Vagina (tissue), 2 donors: ENCODE measurements at places on chromosomes 7 and 10. TPM values are rescaled to one million over a fixed set of nuclear protein-coding genes. Genes with fewer than 3 reads are reported as not detected.

GRCh38 chr7:151756076-151756731, 120.7 kb downstream of the PRKAG2 start:
- DNase-seq, result no peak

DNA sequence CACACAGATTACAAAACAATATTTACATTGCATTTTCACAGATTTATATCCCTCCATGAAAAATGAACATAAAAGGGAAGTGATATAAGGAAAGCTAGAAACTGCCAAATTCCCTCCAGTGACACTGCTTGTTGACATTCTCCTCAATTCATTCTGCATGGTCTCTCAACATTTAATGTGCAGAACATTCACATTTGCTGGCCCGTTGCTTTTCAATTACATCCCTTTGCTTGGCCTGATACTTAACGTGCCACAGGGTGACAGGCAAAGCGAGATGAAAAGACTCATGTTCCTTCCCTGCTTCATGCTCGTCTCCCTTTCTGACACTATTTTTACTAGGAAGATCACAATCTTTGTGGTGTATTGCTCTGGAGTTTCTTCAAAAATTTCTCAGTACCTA, 1019.7 kb upstream of the LRRN3 start:
- no peak for DNase-seq

DNA sequence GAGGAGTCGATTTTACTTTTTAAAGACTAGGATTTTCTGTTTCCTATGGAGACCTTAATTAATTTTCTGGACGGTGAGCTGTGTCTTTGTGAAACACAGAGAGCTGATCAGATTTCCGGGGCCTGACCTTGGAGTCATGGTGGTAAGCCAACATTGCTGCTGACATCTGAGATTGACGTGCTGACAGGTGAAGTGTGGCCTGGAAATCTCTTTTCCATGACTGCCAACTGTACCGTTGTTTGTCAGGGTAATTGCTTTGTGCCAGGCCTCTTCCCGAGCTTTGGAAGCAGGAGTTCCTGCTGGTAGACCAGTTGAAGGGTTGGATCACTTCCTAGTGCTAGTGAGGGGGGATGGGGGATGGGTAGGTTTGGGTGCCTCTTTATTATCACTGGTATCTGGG, 71.2 kb downstream of the ADRA2A start:
- no peak for DNase-seq

- peak; percentile 90 for DNase-seq
These were observed 168.6 kb upstream of the ZMIZ1 start for GRCh38 chr10:78899996-78900714.

GNGT1 gene
- not detected for total RNA-seq

VAX1 gene
- not detected for total RNA-seq

DNA sequence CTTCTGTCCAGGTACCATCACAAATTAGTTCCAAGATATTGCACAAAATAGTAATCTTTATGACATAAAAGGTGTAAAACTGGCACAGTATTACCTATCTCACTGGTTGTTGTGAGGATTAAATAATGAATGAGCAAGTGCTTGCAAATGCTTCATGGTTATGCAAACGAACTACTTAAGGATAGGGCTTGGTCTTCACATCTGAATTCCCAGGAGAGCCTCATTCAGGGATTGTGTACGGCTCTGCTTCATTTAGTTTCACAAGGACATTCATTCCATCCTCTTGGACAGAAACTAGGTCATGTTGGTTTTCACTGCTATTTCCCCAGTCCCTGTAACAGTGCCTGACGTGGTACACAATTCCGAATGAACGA, 12.1 kb downstream of the ABCA13 start:
- DNase-seq, result no peak

GRCh38 chr10:86756511-86757112, at the start of gene BMPR1A:
TSS of gene BMPR1A (plus strand) at chr10:86756619. CDS start at chr10:86876019, 119,400 bp downstream.
- DNase-seq, result no peak

GRCh38 chr7:78563191-78563590, 764.6 kb downstream of the PHTF2 start:
- DNase-seq, result no peak

DNA sequence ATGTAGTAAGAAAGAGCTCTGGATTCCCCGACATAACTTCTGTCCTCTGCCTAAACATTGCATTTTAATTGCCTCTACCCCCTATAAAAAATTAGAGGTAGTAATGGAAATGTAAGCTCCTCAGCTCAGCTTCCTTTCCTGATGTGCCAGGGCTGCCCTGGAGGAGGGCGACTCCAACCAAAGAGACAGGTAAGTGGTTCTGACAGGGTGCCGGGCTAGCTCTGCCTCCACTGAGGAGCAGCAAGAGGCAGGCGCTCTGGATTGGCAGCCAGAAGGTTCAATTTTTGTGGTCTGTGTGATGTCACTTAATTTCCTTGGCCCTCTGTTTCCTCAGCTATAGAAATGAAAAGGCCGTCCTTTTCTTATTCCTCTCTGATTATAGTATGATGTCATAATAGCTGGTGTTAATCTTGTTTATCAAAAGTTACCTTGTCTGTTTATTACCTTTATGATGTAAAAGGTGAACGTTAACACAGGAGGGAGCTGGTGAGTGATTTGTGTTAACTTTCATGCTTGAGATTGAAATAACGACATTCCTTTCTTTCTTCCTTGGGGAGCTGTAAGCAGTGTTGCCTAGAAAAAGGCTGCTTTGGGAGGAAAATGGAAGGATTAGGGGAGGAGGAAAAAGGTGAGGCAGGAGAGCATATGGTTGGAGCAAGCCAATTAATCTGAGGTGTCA, 51.8 kb downstream of the ANLN start:
- DNase-seq, result no peak

GRCh38 chr10:94003488-94003887, 9.8 kb downstream of the PLCE1 start:
- no peak for DNase-seq

DNA sequence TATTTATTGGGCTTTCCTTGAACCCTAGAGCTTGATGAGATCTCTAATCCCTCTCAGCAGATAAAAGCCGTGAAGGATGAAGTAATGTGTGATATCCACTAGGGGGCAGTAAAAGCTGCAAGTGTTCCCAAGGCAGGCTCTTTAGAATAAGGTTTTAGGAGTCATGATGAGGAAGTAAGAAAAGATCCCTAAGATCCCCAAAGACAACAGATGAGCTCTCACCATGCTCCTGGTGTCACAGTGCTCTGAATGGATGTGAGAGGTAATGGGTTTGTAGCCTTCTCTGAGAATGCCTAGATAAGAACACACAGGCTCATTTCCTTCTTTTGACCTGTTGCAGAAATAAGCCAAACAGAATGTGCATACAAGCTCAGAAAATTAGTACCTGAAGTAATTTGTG, 70.4 kb upstream of the ITPRID1 start:
- DNase-seq, result no peak

FRMD4A gene
- 24.8 TPM for total RNA-seq

- no peak for DNase-seq
These were observed 51.6 kb downstream of the DGKI start for GRCh38 chr7:137795211-137795610.

DNA sequence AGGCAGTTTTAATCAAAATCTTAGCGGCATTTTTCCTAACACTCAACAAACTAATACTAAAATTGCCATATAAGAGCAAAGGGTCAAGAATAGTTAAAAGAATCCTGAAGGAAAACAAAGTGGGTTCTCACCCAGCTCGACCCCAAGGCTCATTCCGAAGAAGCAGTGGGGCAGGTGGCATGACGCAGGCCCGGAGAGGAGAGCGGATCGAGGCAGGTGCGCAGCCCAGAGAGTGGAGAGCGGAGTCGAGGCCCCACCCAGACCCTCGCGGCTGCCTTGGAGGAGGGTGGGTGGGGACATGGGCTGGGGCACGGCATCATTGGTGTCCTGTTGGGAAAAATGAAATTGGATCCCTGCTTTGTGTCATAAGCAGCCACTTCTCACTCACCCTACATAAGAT, 109.8 kb downstream of the INPP5A start:
- no peak for DNase-seq

ABCB8 gene
- total RNA-seq, result 38.3 TPM

DNA sequence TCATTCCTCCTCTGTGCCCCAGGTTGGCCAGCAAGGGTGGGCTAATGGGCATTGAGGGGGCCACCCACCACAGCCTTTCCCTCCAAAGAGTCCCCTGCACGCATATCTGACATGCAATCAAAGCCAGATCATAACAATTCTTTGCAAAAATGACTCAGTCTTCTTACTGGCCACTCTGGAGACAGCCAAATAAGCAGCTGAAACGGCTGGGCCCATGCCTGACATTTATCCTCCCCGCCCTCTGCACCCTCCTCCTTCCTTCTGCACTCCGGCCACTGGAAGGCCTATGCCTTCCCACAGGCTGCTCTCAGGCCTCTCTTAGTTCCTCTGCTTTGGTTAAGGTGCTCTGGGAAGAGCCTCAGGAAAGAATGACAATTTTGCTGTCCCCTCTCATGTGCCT, 29.2 kb upstream of the NPFFR1 start:
- DNase-seq, result no peak

ZNF33B gene
- total RNA-seq, result 15.5 TPM

- DNase-seq, result no peak
These were observed 72.2 kb downstream of the RSU1 start for GRCh38 chr10:16745061-16745460.

FAM241B gene
- 0.98 TPM for total RNA-seq

DNA sequence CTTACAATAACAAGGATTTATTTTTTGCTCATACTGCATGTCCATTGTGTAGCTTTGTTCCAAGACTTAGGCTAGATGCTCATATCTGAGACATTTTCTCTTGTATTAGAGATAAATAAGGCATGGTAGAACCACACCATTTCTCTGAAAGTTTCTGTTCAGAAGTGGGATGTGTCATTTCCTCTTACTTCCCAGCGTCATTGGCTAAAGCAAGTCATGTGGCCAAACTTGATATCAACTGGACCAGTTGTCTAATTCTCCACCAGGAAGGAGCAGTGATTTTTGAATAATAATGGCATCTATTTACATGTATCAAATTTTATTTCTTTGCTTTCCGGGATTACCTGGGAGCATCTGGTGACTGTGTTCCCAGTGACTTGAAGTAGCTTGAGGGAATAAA, 38.3 kb downstream of the AHCYL2 start:
- DNase-seq, result no peak

IKZF5 gene
- 9.6 TPM for total RNA-seq

MBL2 gene
- total RNA-seq, result not detected

GRCh38 chr7:149016876-149017275, 11.4 kb downstream of the PDIA4 start:
- DNase-seq, result no peak
